ENCODE measurements at places on chromosomes 4 and X.

- DNase-seq, result no peak
- H3K27ac ChIP-seq, result no peak overlapping the region
- no peaks in the 10 kb centered on the region for H3K4me1 ChIP-seq
- no peaks in the 10 kb centered on the region for H3K27me3 ChIP-seq
- no peak overlapping the region for H3K4me3 ChIP-seq
These were observed 106.3 kb upstream of the EOLA2 start for GRCh38 chrX:150044556-150044955.

- no peaks in the 10 kb centered on the region for H3K4me1 ChIP-seq
- DNase-seq, result no peak
- no peaks in the 10 kb centered on the region for H3K36me3 ChIP-seq
- no peak overlapping the region for H3K4me3 ChIP-seq
- no peaks in the 10 kb centered on the region for H3K27me3 ChIP-seq
These were observed 10.5 kb upstream of the UBE2NL start for GRCh38 chrX:143873343-143873742.

GRCh38 chrX:14618177-14618965 is 89.0 kb downstream of the GLRA2 start:
- no peaks in the 10 kb centered on the region for H3K27me3 ChIP-seq
- no peak overlapping the region for H3K4me3 ChIP-seq
- no peak for DNase-seq
- no peak overlapping the region for H3K27ac ChIP-seq
- H3K36me3 ChIP-seq, result no peaks in the 10 kb centered on the region

GRCh38 chr4:2907706-2908293 is 55.4 kb downstream of the NOP14 start:
- H3K27me3 ChIP-seq, result no peaks in the 10 kb centered on the region
- no peak for DNase-seq
- peaks cover 71% of the 10 kb centered on the region for H3K36me3 ChIP-seq
- no peak overlapping the region for H3K27ac ChIP-seq
- H3K4me3 ChIP-seq, result no peak overlapping the region

DNA sequence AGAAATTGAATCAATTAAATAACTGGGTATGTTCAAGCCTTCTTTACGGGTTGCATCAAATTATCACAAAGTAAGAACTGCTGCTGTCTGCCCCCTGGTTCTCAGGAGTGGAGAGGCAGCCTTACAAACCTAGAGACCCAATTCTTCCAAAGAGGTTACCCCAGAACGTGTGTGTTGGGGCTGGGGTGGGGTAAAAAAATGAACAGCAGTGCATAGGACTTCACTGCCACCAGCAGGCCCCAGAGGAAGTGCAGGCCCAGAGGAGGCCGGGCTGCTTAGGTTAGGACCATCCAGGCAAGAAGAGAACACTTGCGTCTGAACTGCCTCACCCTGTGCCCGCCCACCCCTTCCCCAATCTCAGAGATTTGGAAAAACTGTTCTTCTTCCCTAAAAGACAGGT is 1.5 kb upstream of the NWD2 start:
- DNase-seq, result no peak
- peaks cover 92% of the 10 kb centered on the region for H3K27me3 ChIP-seq
- H3K4me3 ChIP-seq, result no peak overlapping the region
- no peak overlapping the region for H3K27ac ChIP-seq
- no peaks in the 10 kb centered on the region for H3K4me1 ChIP-seq

- DNase-seq, result no peak
- peaks cover 55% of the 10 kb centered on the region for H3K36me3 ChIP-seq
- H3K27ac ChIP-seq, result peak overlapping the region; percentile 90
- H3K4me3 ChIP-seq, result peak overlapping the region; percentile 89
- H3K4me1 ChIP-seq, result peaks cover 15% of the 10 kb centered on the region
These were observed 1.3 kb downstream of the WDR1 start for GRCh38 chr4:10115271-10115796.

DNA sequence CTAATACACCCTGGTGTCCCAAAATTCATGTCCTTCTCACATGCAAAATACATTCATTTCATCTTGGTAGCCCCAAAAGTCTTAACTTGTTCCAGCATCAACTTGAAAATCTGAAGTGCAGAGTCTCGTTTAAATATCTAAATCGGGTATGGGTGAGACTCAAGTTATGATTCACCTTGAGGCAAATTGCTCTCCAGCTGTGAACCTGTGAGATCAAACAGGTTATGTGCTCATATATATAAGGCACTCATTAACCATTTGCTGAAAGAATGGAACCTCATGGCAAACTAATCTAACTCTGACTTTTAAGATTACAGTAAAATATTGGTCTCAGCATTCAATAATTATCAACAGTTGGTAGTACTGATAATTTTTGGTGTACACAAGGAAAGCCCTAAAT is 55.5 kb downstream of the PDLIM5 start:
- H3K36me3 ChIP-seq, result peaks cover 7% of the 10 kb centered on the region
- peak overlapping the region; percentile 66 for H3K27ac ChIP-seq
- no peaks in the 10 kb centered on the region for H3K27me3 ChIP-seq
- no peak for DNase-seq

DNA sequence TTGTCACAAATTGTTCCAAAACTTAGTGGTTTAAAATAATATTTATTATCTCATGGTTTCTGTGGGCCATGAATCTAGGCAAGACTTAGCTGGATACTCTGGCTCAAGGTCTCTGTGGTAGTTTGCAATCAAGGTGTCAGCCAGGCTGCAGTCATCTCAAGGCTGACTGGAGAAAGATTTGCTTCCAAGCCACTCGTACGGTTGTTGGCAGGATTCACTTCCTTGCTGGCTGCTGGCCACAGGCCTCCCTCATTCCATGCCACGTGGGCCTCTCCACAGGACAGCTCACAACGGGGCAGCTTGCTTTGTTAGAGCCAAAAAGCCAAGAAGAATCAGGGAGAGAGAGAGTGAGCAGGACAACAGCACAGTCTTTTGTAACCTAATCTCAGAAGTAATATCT is 101.4 kb downstream of the WWC2 start:
- DNase-seq, result no peak
- H3K27me3 ChIP-seq, result no peaks in the 10 kb centered on the region
- no peak overlapping the region for H3K4me3 ChIP-seq
- H3K36me3 ChIP-seq, result peaks cover 2% of the 10 kb centered on the region
- H3K27ac ChIP-seq, result peak overlapping the region; percentile 13

DNA sequence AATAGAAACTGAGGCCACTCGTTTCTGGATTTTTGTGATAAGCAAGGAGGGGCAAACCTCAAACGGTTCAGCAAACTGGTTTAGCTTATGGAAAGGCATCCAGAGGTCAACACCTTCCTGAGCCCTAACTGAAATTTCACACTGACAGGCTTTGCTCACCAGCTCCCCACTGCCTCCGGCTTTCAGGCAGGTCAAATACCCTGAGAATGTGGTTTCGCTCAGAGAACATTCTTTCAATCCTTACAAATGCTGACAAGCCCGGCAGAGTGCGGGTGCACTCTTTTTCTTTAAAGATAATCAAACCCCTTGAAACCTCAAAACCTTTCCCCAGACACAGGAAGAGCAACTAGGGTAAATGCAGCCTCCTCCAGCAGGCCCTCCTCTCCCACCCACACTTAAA is 41.5 kb downstream of the CD40LG start:
- H3K36me3 ChIP-seq, result no peaks in the 10 kb centered on the region
- no peak overlapping the region for H3K27ac ChIP-seq
- H3K27me3 ChIP-seq, result no peaks in the 10 kb centered on the region
- no peak overlapping the region for H3K4me3 ChIP-seq
- DNase-seq, result no peak
- H3K4me1 ChIP-seq, result no peaks in the 10 kb centered on the region

GRCh38 chr4:39004758-39005157 is 27.5 kb downstream of the TMEM156 start:
- H3K27ac ChIP-seq, result no peak overlapping the region
- peaks cover 15% of the 10 kb centered on the region for H3K36me3 ChIP-seq
- DNase-seq, result no peak
- no peak overlapping the region for H3K4me3 ChIP-seq
- no peaks in the 10 kb centered on the region for H3K27me3 ChIP-seq
- no peaks in the 10 kb centered on the region for H3K4me1 ChIP-seq

DNA sequence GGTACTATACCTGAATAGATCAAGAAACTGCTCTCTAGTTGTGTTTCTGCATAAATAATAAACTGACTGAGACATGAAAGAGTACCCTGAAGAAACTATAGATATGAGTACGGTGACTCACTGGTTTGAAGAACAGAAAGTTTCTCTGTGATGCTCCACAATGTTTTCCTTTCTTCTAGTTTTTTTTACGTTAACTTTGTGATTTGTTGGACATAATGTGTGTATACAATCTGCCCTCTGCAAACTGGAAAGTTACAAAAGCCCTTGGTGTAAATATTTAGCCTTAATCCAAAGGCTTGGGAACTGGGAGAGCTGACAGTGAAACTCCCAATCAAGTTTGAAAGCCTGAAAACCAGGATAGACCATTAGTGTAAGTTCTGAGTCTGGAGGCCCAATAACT is 31.6 kb upstream of the PAPSS1 start:
- H3K4me1 ChIP-seq, result no peaks in the 10 kb centered on the region
- no peak overlapping the region for H3K27ac ChIP-seq

DNA sequence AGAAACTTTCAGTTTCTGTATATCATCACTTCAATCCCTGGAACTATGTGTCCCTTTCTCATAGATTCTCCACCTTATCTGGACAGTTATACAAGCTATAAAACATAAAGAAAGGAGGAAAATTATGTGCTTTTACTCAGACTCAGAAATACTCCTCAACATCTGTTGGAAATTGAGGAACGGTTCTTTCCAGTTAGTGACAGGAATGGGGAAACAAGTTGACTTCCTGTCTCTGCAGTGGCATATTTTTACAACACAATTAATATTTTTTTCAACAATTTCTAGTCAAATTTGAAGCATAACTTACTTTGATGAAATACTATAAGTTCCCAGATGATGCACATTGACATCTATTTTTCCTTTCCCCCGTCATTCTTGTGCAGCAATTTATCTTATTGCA is 27.9 kb downstream of the ABHD18 start:
- no peaks in the 10 kb centered on the region for H3K27me3 ChIP-seq
- H3K27ac ChIP-seq, result no peak overlapping the region
- H3K4me3 ChIP-seq, result no peak overlapping the region

DNA sequence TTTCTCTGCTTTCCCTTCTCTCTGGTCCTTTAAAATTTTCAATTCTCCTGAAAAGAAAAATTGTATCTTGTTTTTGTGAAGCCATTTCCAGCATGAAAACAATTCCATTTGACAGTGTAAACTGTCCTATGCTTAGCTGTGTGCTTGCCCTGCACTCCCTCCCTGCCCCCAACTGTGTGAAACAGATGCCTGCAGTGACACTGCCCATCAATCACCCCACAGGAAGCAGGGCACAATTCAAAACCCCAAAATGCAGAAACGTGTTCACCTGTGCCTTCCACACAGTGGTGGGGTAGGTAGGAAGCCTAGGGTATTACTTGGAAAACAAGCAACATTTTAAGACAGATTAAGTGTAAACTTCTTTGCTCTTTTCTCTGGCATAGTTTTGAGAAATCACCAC is 6.2 kb upstream of the FHDC1 start:
- H3K36me3 ChIP-seq, result no peaks in the 10 kb centered on the region
- DNase-seq, result no peak
- no peak overlapping the region for H3K27ac ChIP-seq

DNA sequence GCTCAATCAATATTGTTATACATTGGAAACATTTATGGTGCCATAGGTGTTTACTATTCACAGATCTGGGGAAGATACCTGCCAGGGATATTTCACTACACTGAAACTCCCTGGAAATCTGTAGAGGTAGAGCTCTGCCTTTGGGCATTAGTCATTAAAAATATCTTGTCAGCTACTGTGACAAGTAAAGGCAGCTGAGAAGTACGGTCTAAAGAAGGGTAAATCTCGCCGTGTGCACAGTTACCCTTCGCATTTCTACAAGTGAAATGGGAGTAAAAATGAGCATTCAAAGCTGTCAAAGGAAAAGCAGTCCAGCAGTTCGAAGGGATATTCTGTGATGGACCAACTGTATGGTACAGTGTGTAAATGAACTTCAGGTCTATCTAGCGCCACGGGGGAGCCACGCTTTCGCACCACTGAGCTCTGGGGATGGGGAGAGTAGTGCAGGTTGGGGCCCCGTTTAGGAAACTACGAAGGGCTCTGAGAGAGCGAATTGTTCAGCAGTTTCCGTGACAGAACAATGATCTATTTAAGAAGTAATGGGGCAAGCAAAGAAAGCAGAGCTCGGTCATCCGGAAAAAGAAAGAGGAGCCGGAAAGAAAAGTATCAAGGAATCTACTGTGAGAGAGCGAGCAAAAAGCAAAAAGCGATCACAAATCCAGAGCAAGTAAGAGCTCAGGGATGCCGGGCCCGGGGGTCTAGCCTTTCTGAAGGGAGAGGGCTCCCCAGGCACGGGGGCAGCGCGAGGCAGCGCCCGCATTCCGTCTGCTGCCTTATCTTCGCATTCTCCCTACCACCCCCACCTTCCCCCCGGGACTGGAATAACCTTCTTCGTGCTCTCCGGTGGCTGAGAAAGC is 646 bp downstream of the TIGD4 start:
- DNase-seq, result no peak
- 0 out of 2 replicates have a peak, but pooled peaks cover 4% of the 10 kb centered on the region for H3K36me3 ChIP-seq

DNA sequence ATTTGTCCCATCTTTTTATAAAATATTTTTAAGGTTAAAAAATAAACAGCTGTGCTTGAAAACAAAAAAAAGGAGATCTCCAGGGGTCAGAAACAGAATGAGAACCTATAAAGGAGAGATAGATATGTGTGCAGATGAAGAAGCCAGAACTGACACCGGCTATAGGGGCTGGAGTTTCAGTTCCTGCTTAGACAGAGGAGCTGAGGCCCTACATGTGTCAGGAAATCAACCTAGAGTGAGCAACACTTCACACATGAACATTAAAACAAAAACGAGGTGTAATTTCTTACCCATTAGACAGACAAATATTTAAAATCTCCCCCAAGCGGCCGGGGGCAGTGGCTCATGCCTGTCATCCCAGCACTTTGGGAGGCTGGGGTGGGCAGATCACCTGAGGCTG is 17.8 kb upstream of the HUWE1 start:
- H3K36me3 ChIP-seq, result no peaks in the 10 kb centered on the region
- no peak overlapping the region for H3K27ac ChIP-seq
- no peaks in the 10 kb centered on the region for H3K27me3 ChIP-seq
- no peaks in the 10 kb centered on the region for H3K4me1 ChIP-seq
- no peak overlapping the region for H3K4me3 ChIP-seq
- no peak for DNase-seq

DNA sequence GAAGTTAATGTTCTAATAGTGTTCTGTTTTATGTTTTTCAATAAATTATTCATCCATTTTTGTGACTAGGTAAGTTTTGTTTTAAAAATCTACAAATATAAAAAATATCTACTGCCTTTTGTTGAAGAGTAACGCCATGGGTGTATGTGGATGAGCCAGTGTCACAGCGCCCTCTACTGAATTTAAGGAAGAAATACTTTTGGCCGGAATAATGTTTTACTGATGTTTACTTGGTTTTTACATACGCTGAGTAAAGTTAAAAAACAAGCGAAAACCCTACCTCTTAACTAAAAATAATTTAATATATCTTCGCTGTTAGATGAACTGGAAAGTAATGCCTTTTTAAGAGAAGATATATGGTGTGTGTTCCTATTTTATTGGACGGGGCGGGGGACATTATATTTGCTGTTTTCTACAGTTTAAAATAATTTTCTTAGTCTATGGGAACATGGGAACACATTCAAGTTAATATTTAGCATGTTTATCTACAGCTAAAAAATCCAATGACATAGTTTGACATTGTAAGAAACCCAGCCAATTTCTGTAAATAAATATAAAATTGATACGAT is 86.1 kb downstream of the CPE start:
- peaks cover 5% of the 10 kb centered on the region for H3K4me1 ChIP-seq
- no peak overlapping the region for H3K27ac ChIP-seq
- H3K27me3 ChIP-seq, result no peaks in the 10 kb centered on the region
- DNase-seq, result no peak
- H3K4me3 ChIP-seq, result no peak overlapping the region

Measured in RWPE2 (cell line).